CD4-positive, alpha-beta memory T cell (primary cell): ENCODE measurements at places on chromosomes 1 and 21.

DNA sequence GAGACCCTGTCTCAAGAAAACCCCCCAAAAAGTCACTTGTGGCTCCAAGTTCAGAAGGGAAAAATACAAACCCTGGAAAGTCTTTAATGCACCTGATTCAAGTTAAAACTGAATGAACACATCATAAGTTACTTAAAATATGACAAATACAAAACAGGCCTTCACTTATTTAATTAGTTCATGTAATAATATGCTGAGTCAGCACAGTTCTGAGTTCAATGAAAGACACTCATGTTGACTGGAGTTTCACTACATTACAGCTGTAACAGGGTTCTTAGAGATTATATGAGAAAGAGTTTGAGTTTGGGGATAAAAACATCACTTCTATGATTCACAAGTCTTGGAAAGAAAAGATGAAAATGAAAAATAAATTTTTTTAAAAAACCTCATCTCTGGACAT, 51.0 kb downstream of the DEGS1 start:
- no peak for DNase-seq

- no peak for DNase-seq
These were observed 8.8 kb upstream of the POU3F1 start for GRCh38 chr1:38055398-38055797.

- DNase-seq, result no peak
These were observed 24.8 kb downstream of the HSD3B1 start for GRCh38 chr1:119531606-119532323.

DNA sequence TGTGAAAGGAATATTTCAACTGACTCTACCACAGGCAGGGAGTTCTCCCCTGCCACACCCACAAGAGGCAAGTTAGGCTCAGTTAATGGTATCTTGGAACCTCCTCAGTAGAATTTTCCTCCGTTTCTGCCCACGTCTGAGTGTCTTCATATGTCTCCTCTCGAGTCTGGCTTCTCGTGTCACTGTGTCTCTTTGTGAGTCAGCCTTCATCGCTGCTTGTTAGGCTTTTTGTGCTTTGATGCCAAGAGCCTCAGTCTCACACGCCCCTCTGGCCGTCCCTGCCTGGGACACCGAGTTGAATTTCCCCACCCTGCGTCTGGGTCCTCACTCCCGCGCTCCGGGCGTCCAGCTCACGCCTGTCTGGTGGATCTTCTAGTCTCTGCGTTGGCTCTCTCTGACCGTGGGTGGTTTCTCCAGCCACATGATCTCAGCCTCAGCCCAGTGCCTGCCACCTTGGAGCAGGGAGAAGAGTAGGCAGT, 125.7 kb upstream of the GADD45A start:
- DNase-seq, result no peak

- DNase-seq, result no peak
These were observed 20.4 kb downstream of the OLFML2B start for GRCh38 chr1:162003061-162003829.

GRCh38 chr1:176141449-176141848, 65.6 kb downstream of the COP1 start:
- no peak for DNase-seq

- DNase-seq, result no peak
These were observed 68.4 kb upstream of the FBXO28 start for GRCh38 chr1:224045556-224045955.

GRCh38 chr1:155003227-155003765, 694 bp downstream of the ZBTB7B start:
- peak; percentile 59 for DNase-seq

DNA sequence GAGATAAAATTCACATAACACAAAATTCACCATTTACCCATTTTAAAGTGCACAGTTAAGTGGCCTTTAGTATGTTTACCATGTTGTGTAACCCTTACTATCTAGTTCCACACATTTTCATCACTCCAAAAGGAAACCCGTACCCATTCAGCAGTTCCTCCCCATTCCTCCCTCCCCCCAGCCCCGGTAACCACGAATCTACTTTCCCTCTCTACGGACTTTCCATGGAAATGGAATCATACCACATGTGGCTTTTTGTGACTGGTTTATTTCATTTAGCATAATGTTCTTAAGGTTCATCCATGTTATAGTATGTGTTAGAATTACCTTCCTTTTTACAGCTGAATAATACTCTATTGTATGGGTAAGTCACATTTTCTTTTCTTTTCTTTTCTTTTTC, 10.9 kb downstream of the DOP1B start:
- no peak for DNase-seq

GRCh38 chr1:114033216-114033706, 54.0 kb downstream of the OLFML3 start:
- DNase-seq, result no peak

GRCh38 chr21:38306433-38307141, 49.8 kb downstream of the KCNJ15 start:
- peak; percentile 32 for DNase-seq

- DNase-seq, result no peak
These were observed 18.0 kb upstream of the YTHDF2 start for GRCh38 chr1:28718586-28719331.

GRCh38 chr1:233078396-233078795, 128.0 kb downstream of the NTPCR start:
- no peak for DNase-seq

- no peak for DNase-seq
These were observed 6.1 kb downstream of the AADACL4 start for GRCh38 chr1:12649971-12650421.

GRCh38 chr1:192256674-192257334, 60.0 kb upstream of the RGS21 start:
- DNase-seq, result no peak

DNA sequence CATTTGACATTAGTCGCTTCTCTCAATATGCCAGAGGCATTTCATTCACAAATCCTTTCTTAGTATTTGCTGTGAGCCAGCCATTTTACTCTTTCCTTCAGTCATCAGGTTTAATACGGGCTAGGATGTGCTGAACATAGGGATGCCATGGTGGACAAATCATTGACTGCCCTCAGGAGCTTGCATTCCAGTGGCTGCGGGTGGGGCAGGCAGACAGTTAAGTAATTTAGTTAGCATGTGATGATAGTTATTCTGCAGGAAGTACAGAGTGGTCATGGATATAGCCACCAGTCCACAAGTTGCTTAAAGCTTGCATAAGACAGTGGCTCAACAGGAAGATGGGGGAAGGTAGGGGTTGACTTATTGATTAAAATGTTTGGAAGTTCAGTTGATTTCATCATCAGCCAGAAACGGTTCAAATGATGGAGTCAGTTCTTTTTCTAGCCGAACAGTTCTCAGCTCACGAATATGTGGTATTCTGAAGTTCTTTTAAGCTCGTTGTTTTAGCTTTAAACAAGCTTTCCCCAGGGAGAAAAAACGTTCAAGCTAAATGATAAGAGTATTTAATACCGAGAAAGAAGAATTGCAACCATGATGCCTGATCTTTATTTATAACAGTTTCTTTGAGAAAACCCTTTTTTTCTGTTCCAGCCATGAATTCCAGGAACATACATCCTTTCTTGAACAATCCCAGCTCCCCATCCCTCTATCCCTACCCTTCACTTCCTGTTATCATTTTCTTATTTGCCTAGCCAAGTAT, 1.4 kb downstream of the SLC22A15 start:
- DNase-seq, result no peak
